ENCODE measurements at places on chromosomes 7 and 10.

DNA sequence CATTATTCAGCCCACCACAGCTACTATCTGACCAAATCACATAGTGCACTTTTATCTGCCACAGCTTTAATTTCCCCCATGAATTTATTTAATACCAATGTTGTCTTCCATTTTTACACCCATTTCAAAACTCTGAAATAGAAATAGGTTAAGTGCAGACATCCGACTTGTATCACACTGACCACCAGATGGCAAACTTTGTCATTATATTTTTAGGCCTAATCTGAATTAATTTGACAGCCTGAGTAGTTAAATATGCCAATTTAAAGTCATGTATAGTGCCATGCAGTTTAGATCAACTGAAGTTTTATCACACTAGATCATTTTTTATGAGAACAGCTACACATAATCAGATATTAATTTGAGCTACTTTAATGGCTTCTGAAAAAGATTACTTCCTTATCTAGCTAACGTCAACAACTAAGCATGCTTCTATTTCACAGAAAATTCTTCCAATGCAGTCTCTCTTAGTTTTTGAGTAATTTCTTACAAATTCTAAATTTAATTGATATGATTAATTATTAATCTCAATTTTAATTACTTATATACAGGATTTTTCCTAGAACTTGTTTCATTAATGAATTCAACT is 566.4 kb downstream of the GFRA1 start:
- DNase-seq = no peak

GRCh38 chr10:29849126-29849833 is 210.1 kb downstream of the JCAD start:
- no peak for DNase-seq

DNA sequence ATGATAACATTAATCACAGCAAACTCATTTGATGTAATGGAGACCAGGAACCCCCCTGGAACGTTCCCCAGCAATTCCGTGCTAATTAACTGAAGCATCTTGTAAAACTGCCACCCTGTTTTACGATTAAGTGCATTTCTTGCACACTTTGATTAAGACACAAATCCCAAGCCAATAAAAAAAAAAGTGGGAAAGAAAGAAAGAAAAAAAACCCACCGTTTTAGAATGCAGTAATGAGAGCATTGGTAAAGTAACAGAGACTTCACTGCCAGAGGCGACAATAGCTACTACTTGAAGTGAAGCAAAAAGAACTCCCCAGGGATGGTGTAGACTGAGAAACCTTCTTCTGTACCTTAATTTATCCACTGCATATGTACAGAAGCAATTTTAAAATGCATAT is 616.1 kb downstream of the PTPRN2 start:
- DNase-seq = no peak

DNA sequence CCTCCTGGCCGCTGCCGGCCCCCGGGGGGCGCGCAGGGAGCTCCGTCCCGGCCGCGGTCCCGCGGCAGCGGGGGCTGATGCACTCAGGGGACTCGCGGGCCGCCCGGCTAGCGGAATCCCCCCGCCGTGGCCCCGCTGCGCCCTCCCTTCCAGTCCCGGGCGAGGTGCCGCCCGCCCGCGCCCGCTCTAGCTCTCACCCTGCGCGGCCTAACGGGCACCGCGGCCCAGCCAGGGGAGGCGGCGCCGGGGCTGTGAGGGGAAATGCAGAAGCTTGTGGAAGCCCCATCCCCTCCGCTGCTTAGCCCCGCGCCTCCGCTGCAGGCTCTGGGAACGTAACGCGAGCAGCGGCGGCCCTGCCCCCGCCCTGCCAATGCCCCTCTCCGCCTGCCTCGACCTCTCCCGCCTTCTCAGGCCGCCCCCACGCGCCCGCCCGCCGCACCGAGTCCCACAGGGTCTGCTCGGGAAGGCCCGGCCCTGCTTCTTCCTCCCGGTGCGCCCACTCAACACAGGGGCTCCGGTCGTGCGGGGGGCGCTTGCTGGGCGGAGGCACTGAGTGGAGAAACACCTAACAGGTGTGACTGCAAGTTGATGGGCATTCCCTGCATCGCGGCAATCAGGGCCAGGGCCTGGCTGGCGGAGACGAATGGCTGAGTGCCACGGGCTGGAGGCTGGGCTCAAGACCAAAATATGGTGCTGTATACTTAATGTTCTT is 384 bp upstream of the TMEM229A start:
- no peak for DNase-seq

GRCh38 chr7:134995239-134996096 is 9.2 kb downstream of the AGBL3 start:
- DNase-seq = no peak

DNA sequence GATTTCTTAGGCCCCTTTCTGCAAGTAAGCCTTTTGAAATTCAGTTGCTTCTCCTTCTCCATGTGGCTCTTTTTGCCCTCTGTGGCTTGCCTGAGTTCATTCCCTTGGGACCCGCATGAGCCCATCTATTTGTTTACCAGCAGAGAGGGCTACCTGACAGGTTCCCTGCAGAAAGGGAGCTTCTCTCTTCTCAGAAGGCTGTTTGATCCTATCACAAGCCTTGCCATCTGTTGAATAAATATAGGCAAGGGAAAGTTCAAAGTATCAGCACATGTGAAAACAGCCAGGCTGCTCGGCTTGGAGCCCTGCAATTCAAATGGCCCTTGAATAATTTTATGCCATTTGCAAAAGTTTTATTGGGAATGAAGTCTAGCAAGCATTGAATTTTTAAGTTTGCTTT is 720.2 kb upstream of the FZD8 start:
- DNase-seq = no peak

GRCh38 chr7:142583446-142583845 is 165.8 kb upstream of the PRSS1 start:
- peak; percentile 31 for DNase-seq
